ENCODE measurements at places on chromosomes 13 and 19. TPM values are rescaled to one million over a fixed set of nuclear protein-coding genes. Genes with fewer than 3 reads are reported as not detected.

ZNF682 gene
- total RNA-seq: 4.8 TPM

DNA sequence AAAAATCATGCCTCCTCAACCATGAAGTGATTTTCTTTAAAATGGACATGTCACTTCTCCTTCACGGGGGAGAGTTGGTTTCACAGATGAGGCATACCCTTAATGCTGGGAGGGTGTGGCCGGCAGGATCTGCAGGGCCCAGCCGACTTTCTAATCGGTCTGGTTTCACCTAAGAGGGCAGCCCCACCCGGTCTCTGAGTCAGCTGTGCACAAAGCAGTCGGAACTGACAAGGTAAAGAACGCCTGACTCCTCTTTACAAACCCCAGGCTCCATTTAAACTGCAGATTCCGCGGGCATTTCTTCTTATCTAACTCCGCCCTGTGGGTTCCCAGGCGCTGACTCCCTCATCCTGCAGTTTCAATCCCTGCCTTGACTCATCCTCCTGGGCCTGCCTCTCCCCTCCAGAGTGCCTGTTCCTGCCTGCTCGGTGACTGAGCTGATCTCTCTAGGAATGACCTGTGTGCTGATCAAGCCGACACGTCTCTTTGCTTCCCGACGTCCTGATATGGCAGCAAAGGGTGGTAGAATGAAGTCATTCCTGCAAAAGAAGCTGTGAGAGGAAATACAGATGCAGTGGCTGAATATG lies 63.4 kb downstream of the EFNB2 start:
- H3K4me3 ChIP-seq: peak overlapping the region; percentile 24
- H3K27ac ChIP-seq: no peak overlapping the region
- no peaks in the 10 kb centered on the region for H3K4me1 ChIP-seq

GRCh38 chr19:53538378-53539109 lies 599 bp downstream of the ZNF331 start:
- H3K36me3 ChIP-seq: peaks cover 3% of the 10 kb centered on the region
- H3K4me1 ChIP-seq: 0 out of 2 replicates have a peak, but pooled peaks cover 2% of the 10 kb centered on the region
- peak overlapping the region; percentile 76 for H3K4me3 ChIP-seq
- DNase-seq: no peak
- peak overlapping the region; percentile 56 for H3K27ac ChIP-seq

NCAN gene
- not detected for total RNA-seq

- H3K36me3 ChIP-seq: no peaks in the 10 kb centered on the region
- no peaks in the 10 kb centered on the region for H3K4me1 ChIP-seq
- no peak overlapping the region for H3K27ac ChIP-seq
- no peaks in the 10 kb centered on the region for H3K27me3 ChIP-seq
- no peak for DNase-seq
These were observed 107.2 kb downstream of the URI1 start for GRCh38 chr19:30049226-30049625.

CGB3 gene
- not detected for total RNA-seq

- H3K4me3 ChIP-seq: no peak overlapping the region
- no peak for DNase-seq
- peaks cover 53% of the 10 kb centered on the region for H3K36me3 ChIP-seq
- H3K27ac ChIP-seq: no peak overlapping the region
- H3K4me1 ChIP-seq: peaks cover 15% of the 10 kb centered on the region
- no peaks in the 10 kb centered on the region for H3K27me3 ChIP-seq
These were observed 4.9 kb downstream of the CALM3 start for GRCh38 chr19:46606019-46606418.

- no peak overlapping the region for H3K27ac ChIP-seq
- no peaks in the 10 kb centered on the region for H3K4me1 ChIP-seq
- H3K4me3 ChIP-seq: no peak overlapping the region
These were observed 3.4 kb downstream of the CACNG6 start for GRCh38 chr19:53994811-53995210.

CEBPA gene
- total RNA-seq: under 0.01 TPM

GRCh38 chr19:48629599-48630295 lies 7.4 kb downstream of the DBP start:
- no peak overlapping the region for H3K4me3 ChIP-seq
- peaks cover 37% of the 10 kb centered on the region for H3K4me1 ChIP-seq
- H3K36me3 ChIP-seq: peaks cover 6% of the 10 kb centered on the region
- H3K27ac ChIP-seq: no peak overlapping the region
- no peaks in the 10 kb centered on the region for H3K27me3 ChIP-seq
- DNase-seq: no peak

ICAM5 gene
- 3.0 TPM for total RNA-seq

DNA sequence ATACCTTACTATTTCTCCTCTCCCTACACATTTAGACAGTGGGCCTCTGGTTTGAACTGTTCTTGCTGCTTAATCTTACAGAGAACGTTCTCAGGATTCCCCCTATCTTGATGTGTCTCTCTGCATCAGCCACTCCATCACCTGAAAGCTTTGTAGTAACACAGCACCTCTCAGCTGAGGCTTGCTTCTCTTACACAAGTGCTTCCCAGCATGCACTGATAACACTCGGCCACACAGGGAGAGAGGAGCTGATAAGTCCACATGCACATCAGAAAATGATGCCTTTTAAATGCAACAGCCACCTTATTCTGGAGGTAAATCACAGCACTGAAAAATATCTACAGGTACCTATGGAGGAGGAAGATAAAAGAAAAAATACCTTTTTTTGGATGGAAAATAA lies 192.2 kb upstream of the TSHZ3 start:
- H3K27ac ChIP-seq: no peak overlapping the region
- no peaks in the 10 kb centered on the region for H3K36me3 ChIP-seq
- no peaks in the 10 kb centered on the region for H3K4me1 ChIP-seq
- DNase-seq: no peak

DNA sequence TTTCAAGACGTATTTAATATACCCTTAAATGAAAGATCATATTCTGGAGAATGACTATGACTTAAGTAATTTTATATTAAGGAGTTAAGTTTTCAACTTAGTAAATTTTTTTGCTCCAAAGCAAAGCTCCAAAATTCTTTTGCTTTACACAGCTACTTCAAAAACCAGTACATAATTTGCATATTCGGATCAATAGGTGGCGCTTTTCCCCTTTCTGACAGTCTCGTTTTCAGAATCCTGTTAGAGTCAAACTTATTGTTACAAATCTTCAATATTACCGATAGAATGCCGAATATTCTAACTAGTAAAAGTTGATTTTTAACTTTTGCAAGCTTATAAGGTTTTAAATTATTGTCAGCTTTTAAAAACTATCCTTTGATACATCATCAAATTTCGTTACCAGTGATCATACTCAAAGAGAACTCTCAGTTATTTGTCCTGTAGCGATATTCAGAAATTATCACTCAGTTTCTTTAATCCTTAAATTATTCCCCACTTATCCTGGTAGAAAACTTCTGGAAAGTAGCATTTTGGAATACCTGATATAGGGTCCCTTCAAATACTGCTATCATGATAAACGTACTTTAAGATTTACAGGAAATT lies 852.7 kb upstream of the KLHL1 start:
- H3K4me1 ChIP-seq: no peaks in the 10 kb centered on the region
- no peaks in the 10 kb centered on the region for H3K36me3 ChIP-seq
- no peak overlapping the region for H3K4me3 ChIP-seq
- no peak overlapping the region for H3K27ac ChIP-seq

DNA sequence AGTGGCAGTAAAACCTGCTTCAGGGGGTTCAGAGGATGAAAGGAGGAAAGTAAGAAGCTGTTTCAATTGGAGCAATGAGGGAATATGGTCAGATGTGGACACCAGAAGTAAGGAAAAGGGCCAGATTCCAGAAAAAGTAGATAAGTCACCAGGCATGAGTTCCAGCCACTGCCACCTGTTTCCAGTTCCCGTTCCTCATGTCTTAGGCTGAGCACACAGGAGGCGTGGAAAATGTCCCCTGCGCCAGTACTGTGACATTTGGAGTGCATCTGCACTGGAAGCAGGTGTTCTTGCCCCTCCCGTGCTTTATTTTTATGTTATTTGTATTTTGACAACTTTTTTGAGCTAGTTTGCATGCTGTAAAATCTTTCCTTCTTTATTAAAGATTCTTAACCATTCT lies 25.3 kb downstream of the LMO7 start:
- H3K4me1 ChIP-seq: peaks cover 11% of the 10 kb centered on the region
- H3K36me3 ChIP-seq: no peaks in the 10 kb centered on the region
- DNase-seq: no peak
- H3K27ac ChIP-seq: no peak overlapping the region

FCHO1 gene
- 0.28 TPM for total RNA-seq

DNA sequence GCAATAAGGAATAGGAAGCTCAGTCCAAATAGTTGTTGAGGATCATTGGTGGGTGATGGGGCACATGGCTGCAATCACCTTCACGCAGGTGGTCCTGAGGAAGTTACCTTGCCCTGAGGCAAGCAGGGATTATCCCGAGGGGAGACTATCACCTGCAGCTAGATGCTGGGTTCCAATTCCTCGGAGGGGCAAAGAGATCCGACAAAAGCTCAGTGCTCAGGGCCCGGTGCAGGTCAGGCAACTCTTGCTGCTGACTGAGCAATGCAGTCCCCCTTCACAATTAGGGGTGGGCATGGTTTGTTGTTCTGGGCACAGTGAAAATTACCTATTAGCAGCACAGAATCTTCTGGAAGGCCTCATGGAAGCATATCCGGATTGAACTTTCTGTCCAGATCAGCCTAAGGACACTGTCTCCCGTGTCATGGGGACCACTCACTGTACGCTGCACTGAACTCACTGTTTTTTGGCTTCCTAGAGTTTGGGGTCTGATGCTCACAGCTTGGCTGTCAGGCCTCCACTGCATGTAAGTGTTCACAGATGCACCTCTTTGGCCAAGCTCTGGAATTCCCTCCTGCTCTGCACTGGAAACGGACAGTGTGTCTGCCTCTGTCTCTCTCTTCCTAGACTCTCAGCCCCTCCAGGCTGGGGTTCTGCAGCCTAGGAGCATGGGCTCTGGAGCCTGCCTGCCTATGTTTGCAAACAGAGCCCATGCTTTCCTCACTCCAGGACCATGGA lies 372.7 kb downstream of the ZNF536 start:
- no peak overlapping the region for H3K27ac ChIP-seq
- H3K4me3 ChIP-seq: no peak overlapping the region
- no peak for DNase-seq
- no peaks in the 10 kb centered on the region for H3K4me1 ChIP-seq
- no peaks in the 10 kb centered on the region for H3K36me3 ChIP-seq

PTOV1 gene
- total RNA-seq: 36.1 TPM

DNA sequence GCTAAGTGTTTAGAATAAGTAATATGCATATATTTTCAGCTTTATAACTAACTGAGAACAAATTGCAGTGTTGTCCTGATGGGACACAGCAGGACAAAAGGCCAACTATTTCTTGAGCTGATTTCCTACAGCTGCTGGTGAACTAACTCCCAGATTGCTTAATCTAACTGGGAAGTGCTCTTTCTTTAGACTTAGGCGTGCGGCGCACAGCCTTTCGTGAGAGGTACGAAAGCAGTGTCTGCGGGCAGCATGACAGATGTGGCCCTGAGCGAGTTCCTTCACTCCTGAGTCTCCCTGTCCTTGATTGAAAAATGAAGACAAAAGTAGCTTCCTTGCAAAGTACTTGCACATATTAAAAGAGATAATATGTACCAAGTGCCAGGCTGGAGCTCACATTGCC lies 47.3 kb upstream of the NPAS1 start:
- H3K27me3 ChIP-seq: no peaks in the 10 kb centered on the region
- peaks cover 27% of the 10 kb centered on the region for H3K4me1 ChIP-seq
- no peak overlapping the region for H3K27ac ChIP-seq
- H3K36me3 ChIP-seq: peaks cover 6% of the 10 kb centered on the region
- no peak overlapping the region for H3K4me3 ChIP-seq
- no peak for DNase-seq

INTS6 gene
- total RNA-seq: 43.0 TPM

C19orf85 gene
- total RNA-seq: not detected

GRCh38 chr19:56114051-56114777 lies 6.9 kb downstream of the ZNF787 start:
- H3K4me3 ChIP-seq: no peak overlapping the region
- DNase-seq: no peak
- peaks cover 23% of the 10 kb centered on the region for H3K4me1 ChIP-seq
- peaks cover 8% of the 10 kb centered on the region for H3K36me3 ChIP-seq
- no peaks in the 10 kb centered on the region for H3K27me3 ChIP-seq

DNA sequence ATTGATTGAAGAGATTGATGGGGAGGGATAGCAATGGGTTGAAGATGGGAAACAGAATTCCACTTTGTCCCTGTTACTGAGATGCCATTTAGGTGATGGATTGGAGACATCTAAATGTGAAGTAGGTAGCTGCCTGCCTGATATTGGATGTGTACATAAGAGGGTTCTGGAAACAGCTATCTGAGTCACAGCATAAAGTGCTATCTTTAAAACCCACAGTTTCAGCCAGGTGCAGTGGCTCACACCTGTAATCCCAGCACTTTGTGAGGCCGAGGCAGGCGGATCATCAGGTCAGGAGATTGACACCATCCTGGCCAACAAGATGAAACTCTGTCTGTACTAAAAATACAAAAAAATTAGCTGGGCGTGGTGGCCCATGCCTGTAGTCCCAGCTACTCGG lies 72.6 kb downstream of the DNAJC3 start:
- no peak overlapping the region for H3K27ac ChIP-seq
- no peaks in the 10 kb centered on the region for H3K27me3 ChIP-seq
- H3K4me1 ChIP-seq: no peaks in the 10 kb centered on the region
- no peak for DNase-seq
- H3K4me3 ChIP-seq: no peak overlapping the region

- H3K4me3 ChIP-seq: no peak overlapping the region
- no peak for DNase-seq
- no peaks in the 10 kb centered on the region for H3K27me3 ChIP-seq
- H3K36me3 ChIP-seq: no peaks in the 10 kb centered on the region
- no peak overlapping the region for H3K27ac ChIP-seq
- H3K4me1 ChIP-seq: no peaks in the 10 kb centered on the region
These were observed 316.4 kb downstream of the GPC5 start for GRCh38 chr13:91714855-91715254.

- no peak overlapping the region for H3K4me3 ChIP-seq
- no peak for DNase-seq
- H3K36me3 ChIP-seq: no peaks in the 10 kb centered on the region
These were observed 3.8 kb downstream of the CDX2 start for GRCh38 chr13:27965343-27965739.

DNA sequence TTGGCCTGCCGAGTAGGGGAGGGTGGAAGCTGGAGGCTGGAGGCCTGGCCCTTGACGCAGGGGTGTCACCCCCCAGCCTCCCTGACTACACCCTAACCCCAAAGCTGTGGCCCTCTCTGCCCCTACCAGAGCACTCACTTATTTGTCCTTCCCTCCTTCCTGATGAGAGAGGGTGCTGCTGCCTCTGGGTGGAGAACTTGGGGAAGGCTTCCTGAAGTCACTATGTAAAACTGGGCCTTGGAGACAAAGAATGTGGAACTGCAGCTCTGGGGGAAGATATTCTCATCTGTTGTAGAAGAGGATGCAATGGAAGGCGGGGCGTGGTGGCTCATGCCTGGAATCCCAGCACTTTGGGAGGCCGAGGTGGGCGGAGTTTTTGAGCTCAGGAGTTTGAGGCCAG lies 485.2 kb downstream of the ZNF536 start:
- H3K27me3 ChIP-seq: no peaks in the 10 kb centered on the region
- H3K4me1 ChIP-seq: no peaks in the 10 kb centered on the region
- DNase-seq: no peak
- no peaks in the 10 kb centered on the region for H3K36me3 ChIP-seq

Data from IMR-90 (cell line).